ENCODE measurements at places on chromosomes 13 and 19.

- peaks cover 3% of the 10 kb centered on the region for H3K27me3 ChIP-seq
- H3K27ac ChIP-seq: no peak overlapping the region
- H3K4me1 ChIP-seq: peaks cover 19% of the 10 kb centered on the region
Measured at GRCh38 chr19:42626181-42626580, 31.5 kb upstream of the CEACAM8 start.

GRCh38 chr13:21152251-21152899, 24.0 kb downstream of the SKA3 start:
- H3K4me1 ChIP-seq: no peaks in the 10 kb centered on the region
- H3K27ac ChIP-seq: no peak overlapping the region

DNA sequence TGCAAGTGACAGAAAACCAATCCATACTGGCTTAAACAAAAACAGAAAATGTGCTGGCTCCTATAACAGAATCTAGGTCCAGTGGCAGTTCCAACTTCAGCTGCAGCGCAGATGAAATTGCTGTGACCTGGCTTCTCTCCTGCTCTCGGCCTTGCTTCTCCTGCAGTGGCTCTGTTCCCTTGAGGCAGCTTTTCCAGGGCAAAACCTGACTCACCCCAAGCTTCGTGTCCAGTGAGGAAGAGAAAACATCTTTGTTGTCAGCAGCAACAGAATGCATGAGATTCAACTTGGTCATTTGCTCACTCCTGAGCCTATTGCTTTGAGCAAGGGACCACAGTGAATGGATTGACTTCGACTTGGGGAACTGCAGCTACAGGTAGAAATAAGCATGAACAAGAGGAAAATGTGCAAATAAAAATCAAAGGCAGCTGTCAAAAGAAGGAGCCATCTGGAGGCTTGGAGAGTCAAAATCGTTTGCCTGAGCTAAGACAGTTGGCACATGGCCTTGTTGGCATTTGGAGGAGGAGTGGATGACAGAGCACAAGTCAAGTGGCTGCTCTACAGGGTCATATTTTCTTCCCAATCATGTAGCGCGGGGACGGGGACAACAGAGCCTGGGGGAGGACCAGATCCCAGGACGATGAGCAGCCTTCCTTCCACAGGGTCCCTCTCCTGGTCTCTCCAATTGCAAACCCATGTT, 523.4 kb downstream of the FGF9 start:
- no peaks in the 10 kb centered on the region for H3K36me3 ChIP-seq
- H3K27ac ChIP-seq: no peak overlapping the region
- H3K27me3 ChIP-seq: no peaks in the 10 kb centered on the region
- no peak overlapping the region for H3K4me3 ChIP-seq

- H3K4me3 ChIP-seq: no peak overlapping the region
- DNase-seq: no peak
- H3K27me3 ChIP-seq: no peaks in the 10 kb centered on the region
Measured at GRCh38 chr13:104114101-104114500, 1047.9 kb upstream of the SLC10A2 start.

DNA sequence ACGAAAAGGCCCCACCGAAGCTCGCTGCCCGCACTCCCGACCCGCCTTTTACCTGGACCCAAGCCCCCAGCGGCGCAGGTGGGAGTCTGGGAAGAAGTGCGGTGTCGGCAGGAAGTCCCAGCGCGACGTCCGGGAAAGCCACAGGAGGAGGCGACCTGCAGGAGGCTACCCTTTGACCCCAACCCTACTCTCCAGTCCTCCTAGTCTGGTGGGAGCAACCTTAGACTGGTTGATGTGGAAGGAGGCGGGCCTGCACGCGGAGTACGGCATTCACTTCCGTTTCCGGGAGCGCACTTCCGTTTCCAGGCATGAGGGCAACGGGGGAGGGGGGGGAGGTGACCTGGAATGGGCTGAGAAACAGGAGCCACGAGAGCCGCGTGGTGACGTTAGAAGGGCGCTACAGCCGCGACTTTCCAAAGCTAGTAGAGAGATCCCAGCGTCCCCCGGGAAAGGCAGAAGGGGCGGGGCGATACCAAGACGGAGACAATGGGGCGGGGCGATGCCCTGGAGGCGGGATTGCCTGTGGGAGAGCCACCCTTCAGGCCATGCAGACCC, 28.5 kb downstream of the ZNF266 start:
- no peak overlapping the region for H3K27ac ChIP-seq
- H3K36me3 ChIP-seq: peaks cover 14% of the 10 kb centered on the region
- peak overlapping the region; percentile 69 for H3K4me3 ChIP-seq
- peaks cover 2% of the 10 kb centered on the region for H3K4me1 ChIP-seq
- H3K27me3 ChIP-seq: no peaks in the 10 kb centered on the region

DNA sequence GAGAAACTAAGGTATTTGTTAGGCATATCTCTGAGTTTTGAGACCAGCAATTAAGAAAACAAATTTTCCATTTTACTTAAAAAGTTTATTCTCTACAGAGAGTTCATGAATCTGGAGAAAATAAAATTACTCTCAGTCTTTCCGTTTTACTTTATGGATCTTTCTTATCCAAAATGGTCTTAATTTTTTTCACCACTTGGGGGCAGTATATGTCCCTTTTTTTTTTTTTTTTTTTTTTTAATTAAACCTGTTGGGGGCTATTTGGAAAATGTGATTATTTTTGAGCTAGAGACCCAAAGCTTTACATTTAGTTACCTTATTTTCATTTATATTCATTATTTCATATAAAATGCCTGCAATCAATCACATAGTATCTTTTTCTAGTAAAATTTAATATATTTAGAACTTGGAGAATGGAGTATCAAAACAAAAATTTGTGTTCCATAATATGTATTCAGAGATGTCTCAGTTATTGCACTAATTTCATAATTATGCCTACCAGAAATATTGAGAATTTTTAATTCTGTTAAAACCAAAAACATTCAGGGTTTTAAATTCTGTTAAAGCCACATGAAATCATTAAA, 27.1 kb downstream of the PIBF1 start:
- H3K4me3 ChIP-seq: no peak overlapping the region
- no peaks in the 10 kb centered on the region for H3K27me3 ChIP-seq

GRCh38 chr19:48513289-48514122, 1.9 kb upstream of the LMTK3 start:
- no peaks in the 10 kb centered on the region for H3K27me3 ChIP-seq
- H3K4me1 ChIP-seq: peaks cover 7% of the 10 kb centered on the region
- peak; percentile 74 for DNase-seq
- no peaks in the 10 kb centered on the region for H3K36me3 ChIP-seq
- no peak overlapping the region for H3K4me3 ChIP-seq

GRCh38 chr13:104961246-104961645, 1574.2 kb downstream of the EFNB2 start:
- DNase-seq: no peak
- H3K27me3 ChIP-seq: no peaks in the 10 kb centered on the region
- H3K4me3 ChIP-seq: no peak overlapping the region
- no peak overlapping the region for H3K27ac ChIP-seq
- H3K36me3 ChIP-seq: no peaks in the 10 kb centered on the region
- H3K4me1 ChIP-seq: no peaks in the 10 kb centered on the region

- no peak for DNase-seq
- peaks cover 28% of the 10 kb centered on the region for H3K27me3 ChIP-seq
- peaks cover 5% of the 10 kb centered on the region for H3K36me3 ChIP-seq
Measured at GRCh38 chr13:31037874-31038500, 105.5 kb downstream of the TEX26 start.

GRCh38 chr19:49333811-49334288, 1.4 kb upstream of the CD37 start:
- no peaks in the 10 kb centered on the region for H3K27me3 ChIP-seq
- DNase-seq: peak; percentile 63
- peak overlapping the region; percentile 88 for H3K4me3 ChIP-seq
- peaks cover 31% of the 10 kb centered on the region for H3K36me3 ChIP-seq
- H3K4me1 ChIP-seq: peaks cover 57% of the 10 kb centered on the region

DNA sequence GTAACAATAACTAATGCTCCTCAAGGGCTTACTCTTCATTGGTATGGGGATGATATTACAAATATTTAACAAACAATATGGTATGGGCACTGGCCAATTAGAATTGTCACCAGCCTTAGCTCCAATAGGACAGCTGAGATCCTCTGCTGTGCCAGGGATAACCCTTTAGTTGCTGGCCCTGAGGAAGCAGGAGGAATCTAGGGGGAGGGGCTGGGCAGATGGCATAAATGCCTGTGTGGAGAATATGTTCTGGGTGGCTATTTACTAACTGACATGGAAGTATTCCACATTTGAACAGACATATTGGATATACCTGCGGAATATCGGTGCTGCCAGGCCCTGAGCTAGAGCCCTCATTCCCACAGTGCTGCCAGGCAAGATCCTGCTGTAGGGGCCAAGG, 16.6 kb upstream of the LRCH1 start:
- H3K27me3 ChIP-seq: peaks cover 3% of the 10 kb centered on the region
- H3K4me1 ChIP-seq: peaks cover 4% of the 10 kb centered on the region
- H3K27ac ChIP-seq: no peak overlapping the region
- no peak for DNase-seq

DNA sequence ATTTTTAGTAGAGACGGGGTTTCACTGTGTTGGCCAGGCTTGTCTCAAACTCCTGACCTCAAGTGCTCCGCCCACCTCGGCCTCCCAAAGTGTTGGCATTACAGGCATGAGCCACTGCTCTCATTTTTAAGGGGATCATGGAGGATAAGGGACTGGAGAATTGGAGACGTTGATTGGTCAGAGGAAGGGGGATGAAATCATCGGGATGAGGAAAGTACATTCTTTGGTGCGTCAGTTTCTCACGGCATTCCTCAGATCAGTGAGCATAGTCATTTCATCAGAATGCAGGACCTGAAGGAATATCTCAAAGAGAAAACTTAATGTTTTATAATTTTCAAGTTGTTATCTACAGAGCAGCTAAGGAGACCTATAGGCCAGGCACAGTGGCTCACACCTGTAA, 14.0 kb downstream of the ZNF114 start:
- H3K27me3 ChIP-seq: no peaks in the 10 kb centered on the region
- no peak overlapping the region for H3K4me3 ChIP-seq
- H3K4me1 ChIP-seq: no peaks in the 10 kb centered on the region
- no peak for DNase-seq
- H3K27ac ChIP-seq: no peak overlapping the region

- no peak for DNase-seq
- no peaks in the 10 kb centered on the region for H3K4me1 ChIP-seq
- no peak overlapping the region for H3K4me3 ChIP-seq
- H3K36me3 ChIP-seq: no peaks in the 10 kb centered on the region
- peaks cover 10% of the 10 kb centered on the region for H3K27me3 ChIP-seq
Measured at GRCh38 chr13:46866150-46866549, 30.7 kb downstream of the HTR2A start.

DNA sequence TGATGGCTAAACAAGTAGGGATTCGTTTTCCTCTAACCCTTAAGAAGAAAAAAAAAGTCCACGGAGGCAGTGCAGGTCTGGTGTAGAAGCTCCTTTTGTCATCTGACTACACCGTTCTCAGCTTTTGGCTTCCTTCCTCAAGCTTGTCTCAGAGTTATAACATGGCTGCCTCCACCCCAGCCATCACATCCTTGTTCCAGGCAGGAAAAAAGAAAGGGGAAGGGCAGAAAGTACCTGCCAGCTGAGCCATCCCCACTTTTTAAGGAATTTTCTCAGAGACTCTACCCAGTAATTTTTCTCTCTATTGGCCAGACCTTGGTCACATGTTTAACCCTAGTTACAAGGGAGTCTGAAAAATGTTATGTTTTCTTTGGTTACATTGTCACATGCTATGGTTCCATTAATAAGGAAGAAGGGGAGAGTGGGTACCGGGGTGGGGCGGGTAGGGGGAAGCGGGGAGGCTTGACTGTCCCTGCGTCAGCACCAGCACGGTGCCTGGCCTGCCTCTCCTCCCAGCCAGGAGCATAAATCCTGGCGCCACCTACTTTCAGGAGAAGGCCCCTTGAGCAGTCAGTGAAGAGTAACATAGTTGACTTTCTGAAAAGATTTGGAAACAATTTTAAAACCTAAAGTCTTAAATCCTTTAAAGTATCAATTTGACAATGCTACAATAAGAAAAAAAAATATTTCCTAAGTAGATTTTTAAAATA, 11.1 kb downstream of the FAM124A start:
- peaks cover 26% of the 10 kb centered on the region for H3K27me3 ChIP-seq
- DNase-seq: no peak
- H3K36me3 ChIP-seq: no peaks in the 10 kb centered on the region
- no peak overlapping the region for H3K4me3 ChIP-seq
- H3K27ac ChIP-seq: no peak overlapping the region

GRCh38 chr13:111302045-111302726, 18.3 kb upstream of the TEX29 start:
- DNase-seq: no peak
- H3K4me1 ChIP-seq: peaks cover 22% of the 10 kb centered on the region
- H3K27me3 ChIP-seq: no peaks in the 10 kb centered on the region
- H3K27ac ChIP-seq: no peak overlapping the region

DNA sequence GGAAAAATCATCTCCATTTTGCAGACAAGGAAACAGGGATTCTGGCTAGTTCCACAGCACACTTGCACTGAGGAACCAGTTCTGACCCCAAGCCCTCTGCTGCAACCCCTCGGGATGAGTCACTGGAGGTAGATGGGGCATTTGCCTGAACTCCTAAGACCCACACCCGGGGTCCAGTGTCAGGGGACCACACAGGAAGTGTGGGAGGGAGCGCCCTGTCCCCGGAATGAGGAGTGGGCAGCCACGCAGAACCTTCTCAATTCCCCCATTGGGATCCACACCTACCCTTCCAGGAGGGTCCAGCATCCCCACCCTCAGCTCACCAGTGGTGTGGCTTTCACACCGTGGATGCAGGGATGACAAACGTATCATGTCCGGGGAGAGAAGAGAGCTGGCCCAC, 62.7 kb downstream of the TSHZ3 start:
- H3K27ac ChIP-seq: no peak overlapping the region
- H3K4me3 ChIP-seq: no peak overlapping the region
- DNase-seq: no peak
- no peaks in the 10 kb centered on the region for H3K36me3 ChIP-seq

DNA sequence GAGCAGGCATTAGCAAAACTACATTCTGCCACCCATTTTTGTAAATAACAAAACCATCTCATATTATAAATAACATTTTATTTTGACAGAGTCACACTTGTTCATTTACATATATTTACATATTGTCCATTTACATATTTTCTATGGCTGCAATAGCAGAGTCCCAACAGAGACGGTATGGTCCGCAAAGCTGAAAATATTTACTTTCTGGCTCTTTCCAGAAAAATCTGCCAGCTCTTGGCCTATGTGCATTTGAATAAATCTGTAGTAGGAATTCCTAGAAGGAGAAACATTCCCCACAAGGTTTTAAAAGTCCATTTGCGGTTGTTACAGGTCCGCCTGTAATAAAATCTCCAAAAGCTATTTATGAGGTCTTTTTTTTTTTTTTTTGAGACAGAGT, 5.7 kb upstream of the TSPAN16 start:
- no peaks in the 10 kb centered on the region for H3K36me3 ChIP-seq
- no peak overlapping the region for H3K27ac ChIP-seq

- H3K27ac ChIP-seq: no peak overlapping the region
- no peak for DNase-seq
- H3K27me3 ChIP-seq: no peaks in the 10 kb centered on the region
- no peak overlapping the region for H3K4me3 ChIP-seq
- H3K36me3 ChIP-seq: no peaks in the 10 kb centered on the region
- H3K4me1 ChIP-seq: no peaks in the 10 kb centered on the region
Measured at GRCh38 chr19:3471954-3472655, 8.2 kb downstream of the SMIM24 start.

- peak overlapping the region; percentile 56 for H3K27ac ChIP-seq
- peak overlapping the region; percentile 78 for H3K4me3 ChIP-seq
- peaks cover 24% of the 10 kb centered on the region for H3K4me1 ChIP-seq
- H3K27me3 ChIP-seq: no peaks in the 10 kb centered on the region
- H3K36me3 ChIP-seq: peaks cover 22% of the 10 kb centered on the region
Measured at GRCh38 chr19:13133241-13133870, 15.3 kb downstream of the NACC1 start.

- H3K4me1 ChIP-seq: peaks cover 12% of the 10 kb centered on the region
- peak; percentile 45 for DNase-seq
- H3K27ac ChIP-seq: no peak within 1 kb of the TSS
- peaks cover 67% of the 10 kb centered on the region for H3K27me3 ChIP-seq
- H3K36me3 ChIP-seq: no peaks in the 10 kb centered on the region
Measured at GRCh38 chr19:51531349-51532315, at the start of gene SIGLEC6. Gene SIGLEC6, minus strand, starts transcription at chr19:51531670. Its CDS starts 22 bp downstream, at chr19:51531648.

Measured in T-helper 2 cell treated with Interferon-gamma antibody and Interleukin-4, amounts not matched to agents 5 μg/mL and 100 μg/mL, for 36 hours (primary cell).